ENCODE measurements at places on chromosomes 3 and 15. TPM values are rescaled to one million over a fixed set of nuclear protein-coding genes. Genes with fewer than 3 reads are reported as not detected.
A peak's percentile ranks its signal among the peaks of the same experiment; 100 is the strongest.

GRCh38 chr3:52243791-52244628 lies 1.5 kb upstream of the PPM1M start:
- peak overlapping the region; percentile 88 for H3K27ac ChIP-seq
- H3K4me3 ChIP-seq, result no peak overlapping the region
- H3K4me1 ChIP-seq, result peaks cover 39% of the 10 kb centered on the region
- DNase-seq, result peak; percentile 32
- no peaks in the 10 kb centered on the region for H3K27me3 ChIP-seq

DNA sequence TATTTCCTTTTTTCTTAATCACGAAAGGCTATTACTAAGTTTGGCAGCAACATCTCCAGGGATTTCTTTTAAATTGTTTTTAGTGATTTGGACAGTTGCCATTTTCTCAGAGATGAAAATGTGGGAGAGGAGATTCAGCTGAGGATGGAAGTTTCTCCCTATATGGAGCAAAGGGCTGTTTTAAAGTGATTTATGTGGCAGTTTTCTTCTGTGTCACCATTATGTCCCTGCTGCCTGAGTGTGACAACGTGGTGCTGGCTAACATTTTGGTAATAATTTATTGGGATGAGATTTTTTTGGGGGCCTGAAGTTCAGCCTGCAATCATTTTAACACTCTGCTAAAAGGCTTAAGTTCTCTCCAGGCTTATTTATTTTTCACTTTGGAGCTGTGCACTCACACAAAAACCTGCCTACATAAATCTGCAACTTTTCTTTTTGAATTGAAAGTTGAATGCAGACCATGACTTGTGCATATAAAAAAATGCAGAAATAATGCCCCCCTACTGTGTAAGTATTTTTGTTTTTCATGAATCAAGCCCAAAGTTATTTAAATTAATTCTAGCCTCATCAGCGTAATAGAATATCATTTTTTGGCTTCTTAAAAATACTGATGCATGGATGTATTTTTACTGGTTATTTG lies 210.9 kb downstream of the ZIC1 start:
- H3K27ac ChIP-seq, result no peak overlapping the region
- H3K4me3 ChIP-seq, result no peak overlapping the region
- no peaks in the 10 kb centered on the region for H3K4me1 ChIP-seq
- H3K36me3 ChIP-seq, result no peaks in the 10 kb centered on the region
- DNase-seq, result no peak

DNA sequence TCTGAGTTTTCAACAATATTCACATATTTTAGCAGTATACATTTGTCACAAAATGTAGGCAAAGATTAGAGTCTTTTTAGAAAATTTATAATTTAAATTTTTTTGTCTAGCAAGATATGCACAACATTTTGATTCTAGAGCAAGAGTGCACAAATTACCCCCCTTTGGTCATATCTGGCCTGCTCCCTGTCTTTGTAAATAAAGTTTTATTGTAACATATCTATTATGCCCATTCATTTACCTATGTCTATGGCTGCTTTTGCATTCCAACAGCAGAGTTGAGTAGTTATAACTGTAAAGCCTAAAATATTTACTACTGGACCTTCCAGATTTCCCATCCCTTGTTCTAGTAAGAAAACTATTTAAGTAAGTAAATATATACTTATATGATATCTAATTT lies 430.7 kb downstream of the EDEM1 start:
- no peak overlapping the region for H3K27ac ChIP-seq
- no peak overlapping the region for H3K4me3 ChIP-seq
- no peaks in the 10 kb centered on the region for H3K4me1 ChIP-seq
- H3K36me3 ChIP-seq, result no peaks in the 10 kb centered on the region
- DNase-seq, result no peak

The PROS1 gene
- total RNA-seq, result 120 TPM

The MCF2L2 gene
- total RNA-seq, result 0.22 TPM

DNA sequence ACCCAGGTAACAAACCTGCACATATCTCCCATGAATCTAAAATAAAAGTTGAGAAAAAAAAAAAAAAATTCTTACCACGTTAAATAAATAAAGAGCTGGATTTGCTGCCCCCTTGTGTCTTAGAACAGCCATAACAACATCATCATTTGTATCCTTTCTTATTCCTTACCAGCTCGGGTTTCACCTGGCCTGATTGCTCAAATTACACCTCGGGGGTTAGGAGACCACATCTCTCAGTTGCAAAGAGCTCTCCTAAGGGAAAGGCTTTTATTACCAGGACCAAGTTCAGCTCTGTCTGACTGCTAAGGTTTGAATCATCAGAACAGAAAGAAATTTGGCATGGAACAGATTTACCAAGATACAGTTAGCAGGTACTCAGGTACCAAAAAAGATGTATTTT lies 25.8 kb upstream of the RPL39L start:
- DNase-seq, result no peak
- H3K4me1 ChIP-seq, result no peaks in the 10 kb centered on the region
- no peaks in the 10 kb centered on the region for H3K27me3 ChIP-seq
- H3K27ac ChIP-seq, result no peak overlapping the region
- no peaks in the 10 kb centered on the region for H3K36me3 ChIP-seq

DNA sequence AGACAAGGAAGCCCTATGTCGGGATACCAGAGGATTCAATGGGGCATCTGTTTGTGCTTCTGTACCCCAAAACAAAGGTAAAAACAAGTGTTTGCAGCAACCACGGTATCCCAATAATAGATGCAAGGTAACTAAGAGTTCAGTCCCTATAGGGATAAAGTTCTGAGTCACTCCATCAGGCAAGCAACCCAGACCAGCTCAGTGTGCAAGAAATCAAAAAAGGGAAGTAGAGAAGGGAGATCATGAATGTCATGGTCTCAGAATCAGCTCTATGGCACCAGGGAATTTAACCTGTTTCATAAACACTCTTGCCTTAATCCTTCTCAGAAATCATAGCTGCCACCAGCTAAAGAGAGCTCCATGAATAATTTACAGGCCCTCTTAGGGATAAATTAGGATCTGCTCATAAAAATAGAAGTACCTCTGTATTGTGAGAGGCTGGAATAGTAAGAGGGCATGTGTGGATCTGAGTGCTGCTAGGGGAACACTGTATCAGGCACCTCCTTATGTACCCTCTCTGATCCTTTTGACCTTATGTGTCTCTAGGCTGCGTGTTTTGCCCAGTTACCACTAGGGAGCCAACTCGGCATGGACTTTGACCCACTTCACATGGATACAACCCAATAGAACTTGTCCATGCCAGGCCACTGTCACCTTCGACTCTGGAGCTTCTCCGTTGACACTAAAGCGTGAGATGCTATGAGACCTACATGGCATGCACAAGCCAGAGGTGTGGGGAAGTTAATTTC lies 754.6 kb downstream of the AGBL1 start:
- H3K27ac ChIP-seq, result no peak overlapping the region
- peak; percentile 24 for DNase-seq
- H3K4me3 ChIP-seq, result no peak overlapping the region
- peaks cover 39% of the 10 kb centered on the region for H3K4me1 ChIP-seq
- no peaks in the 10 kb centered on the region for H3K36me3 ChIP-seq
- H3K27me3 ChIP-seq, result no peaks in the 10 kb centered on the region
